ENCODE measurements at places on chromosomes 1 and 21.

- no peak for DNase-seq
Measured at GRCh38 chr1:225995919-225996864, 3.0 kb downstream of the SDE2 start.

DNA sequence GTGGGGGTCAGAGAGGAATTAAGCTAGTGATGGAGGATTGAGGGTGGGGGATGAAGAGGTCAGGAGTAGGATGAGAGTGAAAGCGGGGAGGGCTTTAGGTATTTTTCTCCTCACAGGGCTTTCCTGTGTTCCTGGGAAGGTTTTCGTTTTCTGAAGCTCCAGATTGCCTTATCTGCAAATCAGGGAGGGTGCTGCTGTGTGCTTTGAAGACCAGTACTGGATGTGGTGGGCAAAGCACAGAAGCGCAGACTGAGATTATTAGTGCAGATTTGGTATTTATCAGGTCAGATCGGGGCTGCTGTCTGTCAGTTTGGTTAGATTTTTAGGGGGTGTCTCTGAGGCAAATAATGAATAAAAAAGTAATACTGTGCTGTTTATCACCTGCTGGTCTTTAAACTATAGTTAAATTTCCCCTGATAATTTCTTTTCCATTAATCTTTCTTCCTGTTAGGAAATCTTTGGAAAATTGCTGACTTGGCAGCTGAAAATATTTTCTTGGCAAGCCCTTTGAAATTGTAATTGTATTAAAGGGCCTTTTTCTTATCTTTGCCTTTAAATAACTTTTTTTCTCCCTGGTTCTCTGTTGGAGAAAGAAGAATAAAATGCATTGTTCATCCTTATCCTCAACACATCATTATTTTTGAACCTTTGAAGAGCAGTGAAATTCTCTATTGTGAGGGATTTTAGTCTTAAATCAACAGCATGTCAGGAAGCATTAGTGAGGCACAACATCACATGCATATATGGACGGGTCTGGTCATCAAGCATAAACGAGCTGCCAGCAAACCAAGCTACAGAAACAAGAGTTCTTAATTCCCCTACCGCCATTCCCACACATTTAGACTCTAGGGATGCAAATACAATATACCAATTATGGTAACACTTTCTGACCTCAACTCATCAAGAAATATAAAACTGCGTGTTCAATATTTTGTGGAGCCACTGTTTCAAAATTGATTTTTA lies 139.6 kb downstream of the S1PR1 start:
- no peak for DNase-seq

GRCh38 chr1:241250465-241250864 lies 106.5 kb downstream of the RGS7 start:
- no peak for DNase-seq

DNA sequence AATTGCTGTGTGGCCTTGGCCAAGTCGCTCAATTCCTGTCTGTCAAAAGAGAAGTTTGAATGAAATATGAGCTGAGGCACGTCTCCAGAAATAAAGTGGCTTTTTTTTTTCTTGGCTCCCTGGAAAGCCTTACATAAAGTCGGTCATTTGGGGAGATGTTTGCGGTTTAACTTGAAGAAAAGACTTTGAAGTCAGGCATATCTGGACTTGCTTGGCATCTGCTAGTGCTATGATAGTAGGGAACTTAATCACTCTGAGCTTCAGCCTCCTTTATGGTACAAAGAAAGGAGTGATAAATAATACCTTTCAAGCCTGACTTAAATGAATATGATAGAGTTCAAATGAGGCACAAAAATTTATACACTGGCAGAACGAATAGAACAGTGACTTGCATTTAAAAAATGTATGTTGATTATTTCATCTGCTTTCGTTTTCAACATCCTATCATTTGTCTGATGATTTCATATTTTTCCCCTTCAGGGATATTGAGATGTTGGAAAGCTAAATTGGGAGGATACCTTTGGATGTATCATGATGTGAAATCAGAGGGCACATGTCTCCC lies 60.2 kb downstream of the FASLG start:
- DNase-seq = no peak

DNA sequence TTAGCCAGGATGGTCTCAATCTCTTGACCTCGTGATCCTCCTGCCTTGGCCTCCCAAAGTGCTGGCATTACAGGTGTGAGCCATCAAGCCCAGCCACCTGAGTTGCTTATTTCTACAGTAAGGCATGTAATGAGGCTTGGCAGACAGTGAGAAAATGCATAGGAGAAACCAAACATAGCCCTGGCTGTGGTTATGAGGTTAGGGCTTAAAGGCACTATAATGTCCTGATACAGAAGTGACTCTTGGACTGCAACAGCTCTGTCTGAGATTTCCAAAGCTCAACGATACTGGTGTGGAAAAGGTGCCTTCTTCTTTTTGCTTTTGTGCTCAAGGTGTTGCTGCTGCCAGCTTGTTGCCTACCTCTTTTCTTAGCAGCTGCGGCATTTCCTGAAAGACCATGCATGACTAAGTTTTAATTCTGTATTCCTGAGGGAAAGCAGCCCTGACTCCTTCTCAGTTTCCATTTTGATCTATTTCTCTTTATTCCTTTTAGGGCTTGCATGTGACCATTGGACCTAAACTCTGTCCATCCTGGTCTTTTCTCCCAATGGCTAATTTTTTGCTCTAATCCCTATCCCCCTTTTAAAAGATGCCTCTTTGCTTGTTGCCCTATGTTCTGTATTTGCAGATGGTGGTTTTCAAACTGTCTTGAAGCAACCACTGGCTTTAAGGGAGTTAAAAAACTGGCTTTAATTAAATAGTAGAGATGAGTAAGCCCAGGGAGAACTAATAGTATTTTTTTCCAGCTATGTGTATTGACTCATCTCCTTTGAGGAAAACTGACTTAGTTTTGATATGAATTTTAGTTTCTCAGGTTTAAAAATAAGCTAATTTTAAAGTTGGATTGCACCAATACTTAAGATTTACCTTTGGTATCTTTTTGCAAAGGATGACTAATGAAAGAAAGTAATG lies 70.3 kb downstream of the KIF1B start:
- no peak for DNase-seq

DNA sequence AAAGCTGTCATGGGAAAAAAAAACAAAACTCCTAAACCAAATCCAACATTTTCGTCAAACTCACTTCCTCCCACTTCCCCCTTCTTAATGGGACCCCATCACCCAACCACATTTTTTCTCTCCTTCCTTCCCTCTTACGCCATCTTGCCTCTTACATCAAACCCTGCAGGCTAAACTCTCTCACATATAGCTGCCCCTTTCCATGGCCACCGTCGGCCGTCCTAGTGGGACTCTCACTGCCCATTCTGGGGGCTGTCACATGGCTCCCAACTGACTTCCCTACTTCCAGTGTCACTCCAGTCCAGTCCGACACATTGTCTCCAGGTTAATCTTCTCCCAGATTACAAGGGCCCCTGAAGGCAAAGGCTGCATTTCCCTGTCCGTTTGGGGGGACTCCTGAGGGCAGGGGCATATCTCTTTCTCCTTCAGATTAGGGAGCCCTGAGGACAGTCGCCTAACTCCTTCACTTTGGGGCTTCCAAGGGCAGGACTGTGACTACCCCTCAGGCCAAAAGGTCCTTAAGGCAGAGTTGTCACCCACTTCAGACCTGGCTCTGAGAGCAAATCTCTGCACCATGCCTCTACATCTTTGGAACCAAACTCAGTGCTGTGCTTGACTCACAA lies 658 bp downstream of the UBXN11 start:
- no peak for DNase-seq

DNA sequence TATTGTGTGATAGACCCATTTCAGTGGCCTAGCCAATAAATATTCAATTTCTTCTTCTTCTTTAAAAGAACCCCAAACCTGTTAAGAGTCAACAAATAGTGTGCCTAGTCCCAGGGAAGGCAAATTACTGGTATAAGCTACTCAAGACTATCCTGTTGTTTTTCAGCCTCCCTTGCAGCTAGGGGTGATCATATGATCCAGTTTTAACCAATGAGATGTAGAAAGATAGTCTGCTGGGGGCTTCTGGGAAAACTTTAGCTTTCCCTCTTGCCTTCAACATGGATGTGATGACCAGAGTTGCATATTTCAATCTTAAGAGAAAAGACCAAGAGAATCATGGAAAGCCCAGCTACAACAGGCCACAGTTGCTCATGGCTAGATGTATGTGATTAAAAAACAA lies 4.7 kb upstream of the NUP210L start:
- no peak for DNase-seq

GRCh38 chr21:33396951-33397350 lies 6.3 kb upstream of the IFNGR2 start:
- DNase-seq = no peak

All from MM.1S (cell line).